A673 (cell line): ENCODE measurements at places on chromosomes 7 and 10.

DNA sequence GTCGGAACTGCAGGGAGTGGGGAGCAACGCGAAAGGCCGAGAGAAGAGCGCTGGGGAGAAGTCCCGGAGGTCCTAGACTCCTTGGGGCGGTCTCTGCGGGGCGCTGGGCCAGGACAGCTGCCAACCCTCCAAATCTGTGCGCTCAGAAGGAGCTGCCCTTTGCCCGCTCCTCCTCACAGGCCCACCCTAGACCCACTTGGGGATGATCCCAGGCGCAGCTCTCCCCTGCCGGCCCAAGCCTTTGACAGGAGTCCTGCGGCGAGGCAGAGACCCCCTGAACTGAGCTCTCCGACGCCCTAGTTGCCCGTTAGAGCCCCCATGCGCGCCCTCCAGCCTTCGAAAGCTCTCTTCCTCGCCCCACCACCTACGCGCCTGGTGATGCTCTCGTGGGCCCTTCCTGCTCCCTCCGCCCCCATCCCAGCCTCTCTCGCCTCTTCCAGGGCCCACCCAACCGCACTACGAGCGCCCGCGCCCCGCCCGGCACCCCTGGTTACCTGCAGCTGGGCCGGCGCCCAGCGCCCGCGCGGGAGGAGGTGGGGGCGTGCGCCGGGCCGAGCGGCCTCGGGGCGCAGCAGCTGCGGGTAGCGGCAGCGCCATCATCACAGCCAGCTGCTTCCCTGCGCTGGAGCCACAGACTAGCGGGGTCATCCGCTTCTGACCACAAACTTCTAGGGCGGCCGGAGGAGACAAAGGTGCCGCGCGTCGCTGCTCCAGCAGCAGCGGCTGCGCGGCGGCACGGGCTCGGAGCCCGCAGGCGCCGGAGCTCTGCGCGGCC, 353.4 kb downstream of the DNAJB6 start:
- DNase-seq: no peak

GRCh38 chr10:60964257-60965235, 20.6 kb upstream of the RHOBTB1 start:
- DNase-seq: peak; percentile 90

DNA sequence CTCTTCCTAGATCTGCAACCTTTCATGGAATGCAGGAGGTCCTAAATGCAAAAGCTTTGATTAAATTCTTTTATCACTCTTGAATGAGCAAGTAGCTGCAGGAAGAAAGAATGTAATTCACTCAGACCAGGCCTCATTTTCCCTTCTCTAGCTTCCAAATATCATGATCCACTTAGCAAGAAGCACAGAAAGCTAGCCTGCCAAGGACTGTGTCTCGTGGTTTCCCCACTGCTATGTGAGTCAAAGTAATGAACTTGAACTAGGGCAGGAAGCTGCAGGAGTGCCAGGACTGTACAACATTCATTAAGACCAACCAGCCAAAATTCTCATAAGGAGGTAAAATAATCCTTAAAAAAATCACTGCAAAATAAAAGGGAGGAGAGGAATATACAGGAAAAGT, 379.2 kb downstream of the CALN1 start:
- DNase-seq: no peak

GRCh38 chr7:44066494-44067063, 1.2 kb upstream of the PGAM2 start:
- DNase-seq: no peak

DNA sequence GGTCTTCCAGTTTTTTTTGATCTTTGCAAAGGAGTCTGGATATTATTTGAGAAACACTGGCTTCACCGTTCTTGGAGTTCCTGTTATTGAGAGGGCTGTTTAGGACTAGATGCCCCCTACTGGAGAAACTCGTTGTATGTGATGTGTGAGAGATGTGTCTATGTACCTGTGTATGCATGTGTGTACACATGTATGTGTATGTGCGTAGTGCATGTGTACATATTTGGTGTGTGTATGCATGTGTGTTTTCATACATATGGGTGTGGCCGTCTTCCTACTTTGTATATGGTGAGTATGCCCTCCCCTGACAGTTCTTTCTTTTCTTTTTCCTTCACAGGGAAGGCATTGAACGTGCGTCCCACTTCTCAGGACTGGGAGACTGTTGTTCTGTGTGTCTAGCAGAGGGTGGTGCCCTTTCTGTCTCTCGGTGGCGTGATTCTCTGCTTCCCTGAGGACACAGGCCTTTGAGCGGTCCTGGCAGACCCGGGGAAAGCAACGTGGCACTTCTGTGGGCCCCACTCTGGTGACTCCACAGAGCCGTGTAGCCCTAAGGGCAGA, 3.0 kb upstream of the CALHM3 start:
- DNase-seq: peak; percentile 70

- peak; percentile 81 for DNase-seq
Observed at GRCh38 chr10:68348265-68348741, 15.6 kb upstream of the PBLD start.

DNA sequence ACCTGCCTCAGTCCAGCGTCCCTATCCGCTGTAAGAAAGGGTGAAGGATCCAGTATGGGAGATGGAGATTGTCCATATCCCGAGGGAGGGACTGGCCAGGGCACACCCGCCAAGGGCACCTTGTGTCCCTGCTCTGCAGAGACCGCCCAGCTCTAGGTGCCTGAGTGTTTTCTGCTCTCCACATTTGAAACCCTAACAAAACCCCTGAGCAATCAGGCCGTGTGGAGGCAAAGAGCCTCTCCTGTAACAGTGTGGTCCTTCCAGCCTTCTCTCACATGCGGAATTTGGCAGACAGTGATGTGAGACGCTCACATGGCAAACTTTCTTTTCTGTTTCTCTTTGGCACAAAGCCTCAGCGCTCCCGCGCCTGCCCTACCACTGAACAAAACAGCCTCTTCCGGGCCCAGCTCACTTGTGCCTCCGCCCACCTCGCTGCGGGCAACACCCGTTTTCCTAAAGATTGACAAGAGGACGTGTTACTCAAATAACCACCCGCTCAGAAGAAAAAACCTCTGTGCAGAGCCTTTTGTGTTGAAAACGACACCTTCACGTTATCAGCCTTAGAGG, 514.8 kb downstream of the DNAJB6 start:
- DNase-seq: peak; percentile 24

DNA sequence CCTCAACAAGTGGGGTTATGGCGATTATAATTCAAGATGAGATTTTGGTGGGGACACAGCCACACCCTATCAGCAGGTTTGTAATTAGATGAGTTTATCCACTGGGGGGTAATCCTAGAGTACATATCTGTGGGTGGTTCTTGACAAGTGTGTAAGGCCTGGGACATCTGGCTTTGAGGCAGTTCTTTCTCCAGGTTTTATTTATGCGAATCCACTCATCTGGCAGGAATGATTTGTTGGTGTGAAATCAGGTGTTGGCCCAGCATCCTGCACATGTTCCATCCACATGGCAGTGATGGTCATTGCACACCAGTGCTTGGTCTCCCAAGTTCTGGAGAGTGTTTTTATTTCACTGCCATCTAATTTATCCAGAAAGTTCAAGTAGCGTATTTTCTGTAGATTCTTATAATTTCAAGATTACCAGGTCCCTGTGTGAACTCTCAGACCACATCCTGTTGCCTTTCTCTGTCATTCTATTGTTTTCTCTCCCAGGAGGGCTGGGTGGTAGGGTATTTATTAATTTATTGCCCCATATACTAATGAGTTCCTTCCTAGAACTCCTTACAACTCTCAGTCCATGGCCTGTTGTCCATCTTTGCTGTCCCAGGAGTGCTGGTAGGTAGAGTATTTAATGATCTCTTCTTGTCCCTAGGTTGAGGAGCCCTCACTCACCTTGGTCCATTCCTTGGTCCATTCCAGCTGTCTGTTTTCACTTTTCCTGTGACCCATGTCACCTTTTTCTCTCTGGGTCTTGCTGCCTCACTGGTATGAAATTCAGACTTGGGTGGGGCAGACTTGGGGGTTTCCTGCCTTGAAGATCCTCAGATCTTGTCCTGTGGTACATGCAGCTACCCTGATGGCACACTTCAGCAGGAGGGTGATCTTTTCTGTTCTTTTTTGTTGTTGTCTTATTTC, 10.4 kb downstream of the RALA start:
- DNase-seq: no peak

GRCh38 chr10:15370212-15370855, 755 bp downstream of the FAM171A1 start:
- no peak for DNase-seq

GRCh38 chr7:132942701-132943100, 139.2 kb downstream of the CHCHD3 start:
- no peak for DNase-seq

DNA sequence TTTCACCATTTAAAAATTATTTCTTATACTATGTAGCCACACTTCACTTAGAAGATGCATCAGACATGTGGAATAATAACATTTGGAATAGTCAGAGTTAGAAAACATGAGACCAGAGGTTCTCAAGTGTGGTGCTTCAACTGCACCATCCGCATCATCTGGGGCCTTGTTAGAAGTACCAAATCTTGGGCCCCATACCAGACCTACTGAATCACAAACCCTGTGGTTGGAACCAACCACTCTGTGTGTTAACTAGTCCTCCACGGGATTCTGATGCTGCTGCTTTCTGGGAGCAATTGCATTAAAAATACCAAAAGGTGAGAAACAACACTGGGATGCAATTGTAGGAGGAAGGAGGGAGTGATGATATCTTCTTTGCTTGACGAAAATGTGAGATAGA, 125.2 kb downstream of the GNAT3 start:
- DNase-seq: no peak

- DNase-seq: no peak
Observed at GRCh38 chr7:17668122-17668521, 272.2 kb downstream of the SNX13 start.

GRCh38 chr10:89256340-89256739, 4.8 kb upstream of the LIPA start:
- DNase-seq: no peak

DNA sequence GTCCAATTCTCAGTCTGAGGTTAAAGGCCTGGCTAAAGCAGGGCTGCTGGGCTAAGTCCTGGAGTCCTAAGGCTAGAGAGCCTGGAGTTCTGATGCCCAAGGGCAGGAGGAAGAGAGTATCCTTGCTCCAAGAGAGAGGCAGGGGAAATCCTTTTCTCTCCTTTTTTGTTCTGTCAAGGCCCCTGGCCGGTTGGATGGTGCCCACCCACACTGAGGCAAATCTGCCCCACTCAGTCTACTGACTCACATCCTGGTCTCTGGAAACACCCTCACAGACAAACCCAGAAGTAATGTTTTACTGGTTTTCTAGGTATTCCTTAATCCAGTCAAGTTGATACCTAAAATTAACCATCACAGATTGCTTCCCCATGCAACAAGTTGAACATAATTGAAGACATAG, 23.0 kb downstream of the ZNF518A start:
- DNase-seq: no peak

GRCh38 chr7:148863324-148863723, 20.8 kb downstream of the EZH2 start:
- DNase-seq: no peak

DNA sequence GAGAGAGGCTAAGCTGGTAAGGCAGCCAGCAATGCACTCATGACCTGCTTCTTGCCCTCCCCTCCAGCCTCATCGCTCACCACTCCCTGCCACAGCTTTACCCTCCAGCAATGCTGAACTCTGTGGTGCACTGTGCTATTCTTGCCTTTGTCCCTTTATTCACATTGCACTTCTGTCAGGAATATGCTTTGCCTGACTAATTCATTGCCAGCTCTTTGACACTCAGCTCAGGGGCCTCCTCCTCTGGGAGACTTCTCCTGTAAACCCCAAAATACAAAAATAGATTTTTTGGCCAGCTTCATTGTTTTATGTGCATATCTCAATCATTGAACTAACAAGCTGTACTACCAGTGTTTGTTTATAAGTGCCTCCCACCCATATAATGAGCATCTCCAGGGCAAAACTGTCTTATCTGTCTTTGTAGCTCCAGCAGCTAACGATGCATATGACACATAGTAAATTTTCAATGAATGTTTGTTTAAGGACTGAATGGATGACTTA, 8.2 kb downstream of the CNNM1 start:
- DNase-seq: no peak

DNA sequence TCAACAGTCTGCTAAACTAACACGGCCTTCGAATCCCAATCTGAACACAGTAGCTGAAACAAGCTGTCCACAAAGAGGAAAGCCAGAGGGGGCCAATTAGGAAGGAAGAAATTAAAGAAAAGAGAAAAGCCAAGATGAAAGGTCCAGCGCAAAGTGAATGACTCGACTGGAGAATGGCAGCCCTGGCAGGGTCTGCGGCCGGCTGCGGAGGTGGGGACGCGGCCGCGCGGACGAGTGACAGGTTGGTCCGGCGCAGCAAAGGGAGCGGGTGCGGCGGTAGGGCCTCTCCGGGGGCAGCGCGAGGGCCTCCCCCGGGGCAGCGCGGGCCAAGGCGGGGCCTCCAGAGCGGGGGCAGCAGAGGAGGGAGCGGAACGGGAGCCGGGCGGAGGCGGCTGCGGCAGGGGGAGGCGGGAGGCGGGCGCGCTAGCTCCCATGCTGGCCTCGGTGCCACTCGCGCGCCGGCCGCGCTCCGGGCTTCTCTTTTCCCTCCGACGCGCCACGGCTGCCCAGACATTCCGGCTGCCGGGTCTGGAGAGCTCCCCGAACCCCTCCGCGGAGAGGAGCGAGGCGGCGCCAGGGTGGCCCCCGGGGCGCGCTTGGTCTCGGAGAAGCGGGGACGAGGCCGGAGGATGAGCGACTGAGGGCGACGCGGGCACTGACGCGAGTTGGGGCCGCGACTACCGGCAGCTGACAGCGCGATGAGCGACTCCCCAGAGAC, at the start of gene VWC2:
Gene VWC2 (plus strand): TSS at position 421 of the 718 bp plus-strand sequence. CDS start 1,798 bp downstream, outside the sequence.
- no peak for DNase-seq

- DNase-seq: no peak
Observed at GRCh38 chr10:72605122-72605521, 20.8 kb downstream of the MICU1 start.

DNA sequence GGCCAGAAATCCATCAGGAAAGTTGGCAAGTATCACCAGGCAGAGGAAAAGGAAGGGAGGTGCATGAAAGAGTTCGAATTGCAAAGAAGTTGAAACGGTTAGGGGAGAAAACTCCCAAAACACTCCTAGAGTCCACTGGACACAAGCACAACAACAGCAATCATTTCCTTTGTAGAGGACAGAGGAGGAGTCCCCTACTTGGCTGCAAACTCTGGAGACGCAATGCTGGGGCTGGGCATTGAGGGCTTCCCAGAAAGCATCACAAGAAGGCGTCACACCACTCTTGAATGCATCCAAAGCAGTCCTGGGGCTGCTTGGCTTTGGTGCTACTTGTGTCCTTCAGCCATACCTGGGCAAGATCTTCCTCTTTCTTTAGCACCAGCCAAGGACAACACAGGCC, 18.1 kb upstream of the SLC26A4 start:
- DNase-seq: no peak

GRCh38 chr10:119669975-119670640, 18.9 kb downstream of the BAG3 start:
- no peak for DNase-seq

DNA sequence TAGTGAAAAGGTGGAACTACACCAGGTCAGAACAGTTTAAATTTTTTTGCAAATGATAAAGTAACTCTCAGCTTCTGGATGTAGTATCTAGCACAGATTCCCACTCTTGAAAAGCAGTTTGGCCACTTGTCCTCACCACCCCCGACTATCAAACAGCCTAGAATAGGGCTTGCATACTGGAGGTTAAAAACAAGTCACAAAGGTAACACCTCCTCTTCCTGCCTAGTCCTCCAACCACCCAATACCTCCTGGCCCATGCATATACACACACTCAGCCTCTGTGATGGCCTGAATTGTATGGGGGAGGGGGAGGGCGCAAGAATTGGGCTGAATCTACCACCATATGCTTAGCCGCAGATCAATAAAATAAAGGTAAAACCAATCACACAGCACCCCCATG, 5.7 kb downstream of the SKAP2 start:
- DNase-seq: no peak
